ENCODE measurements at places on chromosomes 6 and 20. TPM values are rescaled to one million over a fixed set of nuclear protein-coding genes. Genes with fewer than 3 reads are reported as not detected.

Gene SLC4A11
- total RNA-seq: 1.6 TPM

Gene PNLDC1
- total RNA-seq: not detected

Gene VSX1
- not detected for total RNA-seq

Gene SH3BGRL2
- total RNA-seq: 22.1 TPM

Gene TCP11
- total RNA-seq: 1.6 TPM

Gene CFAP206
- 3.5 TPM for total RNA-seq

Gene ASXL1
- total RNA-seq: 49.2 TPM

Gene TUBB1
- total RNA-seq: not detected

Gene DHX35
- 4.7 TPM for total RNA-seq

Gene ANKRD6
- 3.1 TPM for total RNA-seq

Gene SYCP2L
- 0.11 TPM for total RNA-seq

Gene MYLK2
- not detected for total RNA-seq
